ENCODE measurements at places on chromosomes 16 and 17. TPM values are rescaled to one million over a fixed set of nuclear protein-coding genes. Genes with fewer than 3 reads are reported as not detected.

KRTAP4-1 gene
- not detected for total RNA-seq

DNA sequence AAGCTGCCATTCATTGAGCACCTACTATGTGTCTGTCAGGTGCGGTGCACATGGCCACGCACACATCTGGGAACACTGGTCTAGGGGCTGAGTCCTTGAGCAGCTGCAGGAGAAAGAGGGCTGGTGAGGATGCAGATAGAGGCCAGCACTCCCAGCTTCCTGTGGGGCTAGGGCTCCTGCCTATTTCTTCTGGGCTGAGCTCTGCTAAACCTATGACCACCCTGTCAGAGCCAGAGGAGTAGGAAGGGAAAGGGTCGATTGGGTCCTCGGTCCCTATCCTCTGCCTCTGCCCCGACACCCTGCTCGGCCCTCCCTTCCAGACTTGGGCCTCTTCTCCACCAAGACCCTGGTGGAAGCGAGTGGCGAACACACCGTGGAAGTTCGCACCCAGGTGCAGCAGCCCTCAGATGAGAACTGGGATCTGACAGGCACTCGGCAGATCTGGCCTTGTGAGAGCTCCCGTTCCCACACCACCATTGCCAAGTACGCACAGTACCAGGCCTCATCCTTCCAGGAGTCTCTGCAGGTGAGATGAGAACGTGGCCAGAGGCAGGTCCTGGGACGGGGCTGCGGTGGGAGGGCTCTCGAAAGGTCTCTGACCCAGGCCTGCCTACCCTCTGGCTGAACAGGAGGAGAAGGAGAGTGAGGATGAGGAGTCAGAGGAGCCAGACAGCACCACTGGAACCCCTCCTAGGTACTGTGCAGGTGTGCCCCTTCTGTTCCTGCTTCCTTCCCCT, 4.0 kb upstream of the TMEM88 start:
- peak; percentile 32 for DNase-seq
- H3K4me1 ChIP-seq, result no peaks in the 10 kb centered on the region

DNA sequence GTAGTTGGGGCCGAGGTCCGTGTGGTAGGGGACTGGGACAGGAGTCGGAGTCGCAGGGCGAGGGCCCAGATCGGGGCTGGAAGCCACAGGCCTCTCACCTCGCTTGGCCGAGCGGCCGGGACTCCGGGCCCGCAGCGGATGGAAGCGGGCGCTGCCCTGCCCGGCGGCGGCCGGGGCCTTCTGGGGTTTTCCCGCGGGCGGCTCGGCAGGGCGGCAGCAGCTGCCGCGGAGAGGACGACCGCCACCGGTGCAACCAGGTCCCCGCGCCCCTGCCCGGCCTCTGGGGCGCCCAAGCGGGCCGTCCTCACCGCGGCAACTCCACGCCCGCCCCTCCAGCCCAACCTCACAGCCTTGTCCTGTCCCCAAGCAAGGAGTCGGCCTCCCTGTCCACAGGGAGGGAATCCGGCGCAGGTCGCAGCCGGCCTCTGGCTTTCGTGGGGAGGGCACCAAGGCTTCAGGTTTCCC, 15.6 kb upstream of the UTP6 start:
- peaks cover 16% of the 10 kb centered on the region for H3K27me3 ChIP-seq
- H3K36me3 ChIP-seq, result no peaks in the 10 kb centered on the region
- no peak overlapping the region for H3K27ac ChIP-seq
- H3K4me3 ChIP-seq, result no peak overlapping the region
- H3K4me1 ChIP-seq, result no peaks in the 10 kb centered on the region
- DNase-seq, result no peak

SOX15 gene
- total RNA-seq, result 1.1 TPM

GRCh38 chr17:17866425-17866824, 29.6 kb upstream of the SREBF1 start:
- H3K4me1 ChIP-seq, result peaks cover 15% of the 10 kb centered on the region
- no peaks in the 10 kb centered on the region for H3K36me3 ChIP-seq
- H3K27me3 ChIP-seq, result no peaks in the 10 kb centered on the region
- no peak overlapping the region for H3K27ac ChIP-seq

DNA sequence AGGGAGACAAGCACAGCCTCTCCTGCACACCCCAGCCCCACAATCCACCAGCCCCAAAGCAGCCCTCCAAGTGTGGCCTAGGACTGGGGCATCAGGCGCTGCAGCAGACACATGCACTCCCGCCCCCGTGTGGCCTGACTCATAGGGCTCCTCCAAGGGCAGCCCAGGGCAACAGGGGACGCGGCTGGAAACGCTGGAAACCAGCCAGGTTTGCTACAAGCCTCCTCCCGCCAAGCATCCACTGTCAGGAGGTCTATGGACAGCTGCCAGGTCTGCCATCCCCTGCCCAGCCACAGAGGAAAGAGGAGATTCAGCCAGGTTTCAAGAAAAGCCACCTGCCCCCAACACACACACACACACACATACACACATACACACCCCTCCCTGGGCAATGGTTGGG, 25.8 kb downstream of the SRCIN1 start:
- H3K4me3 ChIP-seq, result no peak overlapping the region
- DNase-seq, result no peak

DNA sequence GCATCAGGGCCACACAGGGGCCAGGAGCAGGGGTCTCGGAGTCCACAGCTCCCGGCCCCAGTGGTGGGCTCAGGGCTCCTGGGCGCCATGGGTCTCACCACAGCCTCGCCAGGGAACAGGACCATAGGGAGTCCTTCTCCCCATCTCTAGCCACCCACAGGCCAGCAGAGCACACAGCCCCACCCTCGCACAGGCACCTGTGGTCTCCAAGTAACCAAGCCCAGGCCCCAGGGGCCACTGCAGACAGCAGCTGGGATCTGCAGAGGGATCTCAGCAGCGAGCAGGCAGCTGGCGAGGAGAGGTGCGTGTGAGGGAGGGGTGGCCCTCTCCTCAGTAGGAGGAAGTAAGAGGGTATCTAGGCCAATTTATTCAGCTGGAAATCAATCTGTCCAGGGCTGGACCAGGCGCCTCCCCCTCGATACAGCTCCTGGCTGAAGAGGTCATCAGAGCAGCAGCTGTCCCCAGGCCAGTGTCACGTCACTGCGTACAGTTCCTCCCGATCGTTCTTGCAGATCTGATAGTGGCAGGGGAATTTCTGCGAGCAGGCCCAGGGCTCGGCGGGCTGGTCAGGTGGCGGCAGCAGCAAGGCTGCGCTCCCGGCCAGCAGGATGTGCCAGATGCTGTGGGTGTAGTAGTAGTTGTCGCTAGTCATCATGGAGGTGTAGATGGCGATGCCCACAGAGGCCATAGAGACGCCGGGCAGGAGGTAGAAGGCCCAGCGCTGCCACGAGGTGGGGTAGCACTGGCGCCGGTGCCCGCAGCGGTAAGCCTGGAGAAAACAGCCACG, 1.4 kb upstream of the MRPL28 start:
- DNase-seq, result no peak
- H3K4me3 ChIP-seq, result no peak overlapping the region
- H3K27me3 ChIP-seq, result no peaks in the 10 kb centered on the region
- H3K4me1 ChIP-seq, result peaks cover 4% of the 10 kb centered on the region
- no peaks in the 10 kb centered on the region for H3K36me3 ChIP-seq
- no peak overlapping the region for H3K27ac ChIP-seq

GRCh38 chr16:4976079-4976478, 17.9 kb downstream of the SEC14L5 start:
- H3K4me3 ChIP-seq, result no peak overlapping the region
- no peaks in the 10 kb centered on the region for H3K27me3 ChIP-seq
- H3K36me3 ChIP-seq, result no peaks in the 10 kb centered on the region
- H3K27ac ChIP-seq, result no peak overlapping the region
- H3K4me1 ChIP-seq, result no peaks in the 10 kb centered on the region

GRCh38 chr17:2398182-2398581, 2.7 kb downstream of the MNT start:
- DNase-seq, result peak; percentile 18
- no peaks in the 10 kb centered on the region for H3K36me3 ChIP-seq
- peak overlapping the region; percentile 90 for H3K4me3 ChIP-seq
- peak overlapping the region; percentile 100 for H3K27ac ChIP-seq
- peaks cover 53% of the 10 kb centered on the region for H3K4me1 ChIP-seq

Data from uterus (tissue), 4 donors.